ENCODE measurements at places on chromosomes 1 and 21. TPM values are rescaled to one million over a fixed set of nuclear protein-coding genes. Genes with fewer than 3 reads are reported as not detected.

DNA sequence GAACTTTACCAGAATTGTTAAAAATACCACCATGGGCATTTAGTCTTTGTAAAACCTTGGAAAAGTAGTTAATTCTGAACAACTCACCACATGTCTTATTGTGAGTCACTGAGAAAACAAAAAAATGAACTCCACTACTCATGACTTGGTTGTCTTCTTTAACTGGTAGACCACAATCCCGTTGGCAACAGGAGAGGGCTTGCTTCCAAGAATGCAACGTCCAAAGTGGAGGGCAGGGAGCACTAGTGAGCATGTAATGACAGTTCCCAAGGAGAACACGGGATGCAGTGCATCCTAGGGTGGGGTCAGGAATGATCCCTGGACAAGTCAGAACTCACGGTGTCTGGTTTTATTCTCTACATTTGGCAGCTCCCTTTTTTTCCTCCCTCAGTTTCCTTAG lies 15.2 kb upstream of the HMCN1 start:
- no peak for DNase-seq

RIPPLY3 gene
- not detected for total RNA-seq

DNA sequence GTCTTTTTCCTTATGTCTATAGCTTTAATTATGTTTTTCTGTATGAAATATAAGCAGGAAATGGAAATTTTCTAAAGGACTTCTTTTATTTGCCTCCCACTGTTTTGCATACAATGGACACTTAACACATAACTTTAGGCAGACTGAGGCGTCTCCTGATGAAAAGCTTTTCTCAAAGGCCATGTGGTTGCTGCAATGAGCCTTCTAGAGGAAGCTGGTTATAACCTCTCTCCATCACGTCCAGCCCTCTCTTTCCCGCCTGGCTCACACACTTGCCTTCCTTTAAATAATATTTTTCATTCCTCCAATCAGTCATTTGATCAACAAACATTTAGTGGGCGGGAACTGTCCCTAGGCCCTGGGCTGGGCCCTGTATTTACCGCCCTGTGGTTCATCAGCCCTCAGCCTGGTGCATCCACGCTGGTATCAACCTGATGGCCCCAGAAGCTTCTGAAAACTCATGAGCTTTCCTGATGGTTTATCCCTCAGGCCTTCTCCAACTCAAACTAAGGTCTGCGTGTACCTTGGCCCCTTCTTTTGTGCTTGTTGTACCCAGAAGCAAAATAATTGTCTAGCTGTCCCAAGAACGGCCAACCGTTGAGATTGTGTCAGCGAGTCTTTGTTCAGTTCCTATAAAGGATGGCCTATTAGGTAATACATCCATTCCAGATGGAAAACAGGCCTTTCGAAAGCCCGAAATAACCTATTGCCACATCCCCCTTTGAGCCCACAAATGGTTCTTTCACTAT lies 75.3 kb upstream of the LYST start:
- no peak for DNase-seq

DNA sequence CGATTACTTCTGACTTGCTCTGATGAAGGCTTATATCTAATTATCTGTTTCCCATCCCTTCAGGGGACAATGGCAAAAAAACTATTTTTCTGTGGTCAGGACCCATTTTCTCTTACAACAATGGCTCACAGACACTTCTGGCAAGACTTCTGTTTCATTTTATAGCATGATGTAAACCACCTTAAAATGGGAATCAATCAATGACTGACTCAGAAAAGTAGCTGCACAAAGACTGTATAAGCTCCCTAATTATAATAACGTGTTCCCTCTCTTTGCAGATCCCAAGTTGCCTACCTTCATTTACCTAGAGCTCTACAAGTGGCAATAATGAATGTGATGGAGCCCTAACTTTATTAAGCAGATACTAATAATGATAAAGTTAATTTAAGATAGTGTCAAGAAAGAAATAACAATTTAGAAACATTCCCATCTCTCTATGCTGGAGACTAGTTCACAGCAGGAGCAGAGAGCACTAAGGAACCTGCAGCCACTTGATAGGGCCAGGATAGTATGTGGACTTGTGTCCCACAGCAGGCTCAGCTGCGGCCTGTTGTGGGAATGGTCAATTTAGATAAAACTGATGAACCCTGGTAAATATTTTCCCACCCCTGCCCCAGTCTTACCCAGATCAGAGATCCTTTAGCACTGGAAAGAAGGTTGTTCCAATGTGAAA lies 538 bp downstream of the GBP2 start:
- no peak for DNase-seq

DNA sequence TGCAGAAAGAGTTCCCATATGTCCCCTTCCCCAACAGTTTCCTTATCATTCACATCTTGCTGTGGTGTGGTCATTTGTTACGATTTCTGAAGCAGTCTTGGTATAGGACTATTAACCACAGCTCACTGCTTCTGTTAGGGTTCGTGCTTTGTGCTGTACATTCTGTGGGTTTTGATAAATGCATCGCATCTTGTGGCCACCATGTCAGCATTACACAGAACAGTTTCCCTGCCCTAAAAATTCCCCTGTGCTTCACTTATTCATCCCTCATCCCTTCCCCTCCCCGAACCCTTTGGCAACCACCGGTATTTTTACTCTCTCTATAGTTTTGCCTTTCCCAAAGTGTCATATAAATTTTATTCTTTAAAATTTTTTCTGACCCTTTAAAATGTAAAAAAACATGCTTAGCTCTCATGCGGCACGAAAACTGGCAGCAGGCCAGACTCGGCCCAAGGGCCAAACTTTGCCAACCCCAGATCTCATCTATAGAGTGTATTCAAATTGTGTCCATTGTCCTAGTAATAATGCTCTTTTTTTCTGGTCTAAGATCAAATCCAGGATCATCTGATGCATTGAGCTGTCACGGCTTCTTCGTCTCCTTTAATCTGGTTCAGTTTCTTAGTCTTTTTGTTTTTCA lies 78.2 kb downstream of the SIM2 start:
- DNase-seq, result no peak

DNA sequence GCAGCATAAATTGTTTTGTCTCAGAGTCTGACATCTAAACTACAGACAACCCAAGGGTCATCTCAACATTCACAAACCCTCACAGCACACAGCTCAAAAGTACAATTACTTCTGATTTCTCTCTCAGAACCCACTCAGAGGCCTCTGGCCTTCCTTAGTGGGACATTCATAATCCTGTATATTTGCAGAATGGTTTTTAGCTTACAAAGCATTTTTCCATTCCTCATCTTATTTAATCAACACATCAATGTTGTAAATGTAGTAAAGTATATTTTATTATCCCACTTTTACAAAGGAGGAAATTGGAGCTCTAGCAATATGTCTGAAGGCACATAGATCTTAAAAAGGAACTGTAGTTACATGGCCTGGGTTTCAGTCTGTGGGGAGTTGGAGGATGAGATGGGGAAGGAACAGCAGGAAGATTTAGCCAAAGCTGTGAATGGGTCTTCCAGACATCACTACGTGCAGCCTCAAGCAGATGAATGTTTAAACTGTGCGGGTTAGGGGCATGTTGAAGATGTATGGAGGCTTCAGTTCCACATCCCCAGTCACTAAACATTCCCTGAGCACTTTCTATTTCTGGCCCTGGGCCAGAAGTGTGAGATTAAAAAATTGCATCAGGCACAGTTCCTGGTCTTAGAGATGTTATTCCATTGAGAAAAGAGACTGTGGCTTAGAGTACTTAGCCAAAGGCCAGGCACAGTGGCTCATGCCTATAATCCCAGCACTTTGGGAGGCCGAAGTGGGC lies 13.3 kb downstream of the AKNAD1 start:
- DNase-seq, result no peak

Data from Karpas-422 (cell line).